HCT116 (cell line): ENCODE measurements at places on chromosomes 1 and 21.
A peak's percentile ranks its signal among the peaks of the same experiment; 100 is the strongest.

DNA sequence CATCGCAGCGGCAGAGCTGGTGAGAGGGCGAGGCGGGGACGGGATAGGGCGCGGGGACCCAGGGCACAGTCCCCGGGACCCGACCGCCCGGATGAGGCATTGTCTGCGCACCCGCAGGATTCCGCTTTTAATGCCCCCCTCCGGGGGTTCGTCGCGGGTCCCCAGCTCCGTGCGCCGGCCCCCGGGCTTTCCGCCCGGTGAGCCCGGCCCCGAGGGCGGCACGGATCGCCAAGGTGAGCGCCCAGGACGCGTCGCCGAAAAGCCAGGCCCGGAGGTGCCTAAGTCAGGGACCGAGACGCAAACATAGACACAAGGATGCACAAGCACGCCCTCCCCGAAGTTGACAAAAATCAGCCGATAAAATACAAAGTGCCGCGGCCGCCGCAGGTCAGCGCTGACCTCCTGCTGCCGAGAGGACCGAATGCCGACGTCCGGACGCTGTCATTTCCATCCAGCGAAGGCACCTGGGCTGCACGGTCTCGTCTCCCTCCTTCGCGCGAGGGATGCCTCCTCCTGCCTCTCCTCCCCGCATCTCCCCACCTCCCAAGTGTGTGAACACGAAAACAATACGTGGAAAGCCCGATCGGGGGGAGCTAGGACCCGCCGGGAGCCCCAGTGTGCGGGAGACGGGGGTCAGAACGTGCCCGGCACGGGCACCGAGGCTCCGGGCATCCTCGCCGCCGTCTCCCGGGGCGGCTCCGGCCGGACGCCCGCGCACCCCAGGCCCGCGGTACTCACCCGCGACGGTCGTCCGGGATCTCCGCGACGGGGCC, 101.1 kb upstream of the SOD1 start:
- no peaks in the 10 kb centered on the region for H3K36me3 ChIP-seq
- peak overlapping the region; percentile 66 for H3K27ac ChIP-seq
- peaks cover 56% of the 10 kb centered on the region for H3K4me1 ChIP-seq
- peak overlapping the region; percentile 63 for H3K4me3 ChIP-seq
- H3K27me3 ChIP-seq: no peaks in the 10 kb centered on the region

- no peaks in the 10 kb centered on the region for H3K4me1 ChIP-seq
- H3K4me3 ChIP-seq: no peak overlapping the region
- no peak for DNase-seq
- H3K27ac ChIP-seq: no peak overlapping the region
- no peaks in the 10 kb centered on the region for H3K36me3 ChIP-seq
Observed at GRCh38 chr1:224666913-224667312, 50.8 kb downstream of the CNIH3 start.

DNA sequence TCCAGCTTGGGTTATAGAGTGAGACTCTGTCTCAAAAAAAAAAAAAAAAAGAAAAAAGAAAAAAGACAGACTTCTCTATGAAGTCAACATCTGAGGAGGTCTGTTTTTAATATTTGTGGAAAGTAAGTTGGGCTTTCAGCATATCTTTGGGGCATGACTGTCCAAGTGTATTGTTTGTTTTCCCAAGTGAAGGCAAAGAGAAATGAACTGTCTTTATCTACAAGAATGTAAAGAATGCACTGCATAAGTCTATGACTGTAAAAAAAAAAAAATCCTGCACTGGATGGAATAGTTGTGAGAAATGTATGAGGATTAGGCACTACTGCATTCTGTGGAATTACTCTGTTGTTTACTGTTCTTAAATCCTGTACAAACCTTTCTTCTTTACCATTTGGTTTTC, 45.6 kb upstream of the TMEM61 start:
- no peaks in the 10 kb centered on the region for H3K27me3 ChIP-seq
- no peak for DNase-seq
- no peak overlapping the region for H3K4me3 ChIP-seq
- H3K36me3 ChIP-seq: no peaks in the 10 kb centered on the region

GRCh38 chr1:22309572-22309971, 142.1 kb upstream of the ZBTB40 start:
- no peak overlapping the region for H3K27ac ChIP-seq
- DNase-seq: no peak
- H3K27me3 ChIP-seq: peaks cover 9% of the 10 kb centered on the region; the same call in 1 of the 2 replicates

- H3K36me3 ChIP-seq: no peaks in the 10 kb centered on the region
- peaks cover 17% of the 10 kb centered on the region for H3K4me1 ChIP-seq
- no peak overlapping the region for H3K27ac ChIP-seq
- DNase-seq: no peak
- H3K4me3 ChIP-seq: no peak overlapping the region
- H3K27me3 ChIP-seq: no peaks in the 10 kb centered on the region
Observed at GRCh38 chr1:151832318-151832980, 847 bp upstream of the RORC start.

DNA sequence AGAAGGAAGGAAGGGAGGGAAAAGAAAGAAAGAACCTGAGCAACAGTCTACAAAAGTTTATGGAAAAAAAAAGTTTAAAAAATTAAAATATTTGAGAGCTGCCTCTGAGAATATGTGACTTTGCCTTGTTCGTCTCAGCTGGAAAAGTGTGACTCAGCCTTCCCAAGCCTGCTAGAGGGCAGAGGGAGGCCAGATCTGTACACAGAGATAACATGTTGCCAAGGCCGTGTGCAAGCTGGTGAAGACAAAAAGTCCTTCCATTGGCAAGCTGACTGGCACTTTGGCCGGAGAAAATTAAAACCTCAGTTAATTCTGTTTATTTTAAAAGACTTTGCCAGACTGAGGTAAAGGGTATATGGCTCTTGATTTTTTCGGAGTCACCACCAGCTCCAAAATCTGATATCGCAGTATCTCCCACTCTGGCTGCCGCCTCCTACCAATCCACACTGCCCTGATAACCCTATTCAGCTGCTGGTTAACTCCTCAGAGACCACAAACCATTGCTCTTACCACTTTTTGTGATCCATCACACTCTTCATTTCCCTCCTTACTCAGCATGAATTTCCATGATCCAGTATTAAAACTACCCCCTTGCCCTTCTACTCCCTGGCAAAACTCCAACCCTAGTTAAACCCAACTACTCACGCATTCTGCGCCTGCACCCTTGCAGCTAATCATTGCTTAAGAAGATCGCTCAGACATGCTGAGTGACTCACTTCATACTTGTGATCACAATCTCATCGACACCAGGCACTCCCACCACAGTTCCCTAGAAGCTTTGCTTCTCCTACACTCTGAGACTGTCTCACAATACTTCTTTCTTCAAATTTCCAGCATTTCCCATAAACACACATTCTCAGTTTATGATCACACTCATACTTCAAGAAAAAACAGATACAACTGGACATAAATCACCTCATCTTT, 5.7 kb upstream of the PPP1R15B start:
- H3K27ac ChIP-seq: peak overlapping the region; percentile 89
- peak; percentile 83 for DNase-seq
- no peaks in the 10 kb centered on the region for H3K27me3 ChIP-seq
- peak overlapping the region; percentile 48 for H3K4me3 ChIP-seq
- peaks cover 28% of the 10 kb centered on the region for H3K4me1 ChIP-seq
- no peaks in the 10 kb centered on the region for H3K36me3 ChIP-seq

GRCh38 chr1:41572224-41572623, 87.7 kb upstream of the EDN2 start:
- no peaks in the 10 kb centered on the region for H3K27me3 ChIP-seq
- no peak for DNase-seq
- H3K4me3 ChIP-seq: no peak overlapping the region
- no peak overlapping the region for H3K27ac ChIP-seq
- no peaks in the 10 kb centered on the region for H3K36me3 ChIP-seq

DNA sequence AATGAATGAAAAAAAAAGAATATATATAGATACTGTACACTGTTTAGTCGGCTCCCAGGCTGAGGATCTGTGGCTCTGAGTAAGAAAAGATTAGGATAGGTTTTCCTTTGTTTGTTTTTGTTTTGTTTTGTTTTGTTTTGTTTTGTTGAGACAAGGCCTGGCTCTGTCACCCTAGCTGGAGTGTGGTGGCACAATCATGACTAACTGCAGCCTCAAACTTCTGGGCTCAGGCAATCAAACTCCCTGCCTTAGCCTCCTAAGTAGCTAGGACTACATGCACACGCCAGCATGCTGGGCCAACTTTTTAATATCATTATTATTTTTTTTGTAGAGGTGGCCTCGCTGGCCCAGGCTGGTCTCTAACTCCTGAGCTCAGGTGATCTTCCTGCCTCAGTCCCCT, 87.9 kb upstream of the PTBP2 start:
- no peak for DNase-seq
- H3K4me3 ChIP-seq: no peak overlapping the region
- no peaks in the 10 kb centered on the region for H3K27me3 ChIP-seq
- no peaks in the 10 kb centered on the region for H3K36me3 ChIP-seq
- no peaks in the 10 kb centered on the region for H3K4me1 ChIP-seq

- H3K4me3 ChIP-seq: no peak overlapping the region
- H3K27ac ChIP-seq: no peak overlapping the region
- peaks cover 11% of the 10 kb centered on the region; the same call in 1 of the 2 replicates for H3K4me1 ChIP-seq
- H3K27me3 ChIP-seq: no peaks in the 10 kb centered on the region
Observed at GRCh38 chr1:61247881-61248752, 165.8 kb downstream of the NFIA start.

GRCh38 chr1:221663321-221663720, 78.6 kb downstream of the DUSP10 start:
- no peaks in the 10 kb centered on the region for H3K27me3 ChIP-seq
- H3K4me1 ChIP-seq: peaks cover 4% of the 10 kb centered on the region; the same call in 1 of the 2 replicates
- no peak overlapping the region for H3K27ac ChIP-seq
- H3K4me3 ChIP-seq: no peak overlapping the region
- no peak for DNase-seq
- no peaks in the 10 kb centered on the region for H3K36me3 ChIP-seq

GRCh38 chr1:170375082-170375723, 156.8 kb upstream of the GORAB start:
- H3K4me3 ChIP-seq: no peak overlapping the region
- H3K4me1 ChIP-seq: no peaks in the 10 kb centered on the region
- no peaks in the 10 kb centered on the region for H3K36me3 ChIP-seq
- DNase-seq: no peak
- H3K27ac ChIP-seq: no peak overlapping the region

DNA sequence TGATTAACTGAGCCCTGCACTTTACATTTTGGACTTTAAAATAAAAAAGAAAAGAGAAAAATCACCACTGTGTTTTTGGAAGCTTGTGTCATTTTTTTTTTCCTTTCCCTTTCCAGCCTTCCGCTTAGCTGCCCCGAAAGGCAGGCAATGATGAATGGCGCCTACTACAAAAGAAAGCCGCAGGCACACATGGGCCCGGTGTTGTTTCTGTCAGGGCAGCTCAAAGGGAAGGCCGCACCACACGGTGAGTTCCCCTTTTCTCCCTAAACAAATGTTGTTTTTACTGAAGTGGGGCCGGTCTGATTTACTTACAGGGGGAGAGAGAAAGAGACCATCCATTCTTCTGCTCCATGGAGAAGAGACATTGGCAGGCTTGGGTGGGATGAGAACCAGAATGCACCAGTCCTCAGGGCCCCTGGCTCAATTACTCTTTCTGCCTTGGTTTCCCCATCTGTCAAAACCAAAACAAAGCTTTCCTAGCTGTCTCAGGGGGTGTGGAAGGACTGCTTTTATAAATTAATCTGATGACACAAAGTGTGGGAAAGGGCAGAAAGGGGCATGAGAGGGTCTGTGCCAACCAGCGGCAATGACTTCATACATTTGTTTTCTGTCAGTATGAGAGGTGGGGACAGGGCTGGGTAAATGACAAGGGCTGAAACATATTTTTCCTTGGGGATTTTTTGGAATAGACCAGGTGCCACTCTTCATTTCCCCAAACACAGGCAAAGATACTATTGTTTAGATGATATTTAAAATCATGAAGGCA, 91.4 kb upstream of the PLXNA2 start:
- no peak overlapping the region for H3K27ac ChIP-seq
- no peaks in the 10 kb centered on the region for H3K4me1 ChIP-seq
- H3K27me3 ChIP-seq: 0 out of 2 replicates have a peak, but pooled peaks cover 15% of the 10 kb centered on the region
- no peak overlapping the region for H3K4me3 ChIP-seq
- no peaks in the 10 kb centered on the region for H3K36me3 ChIP-seq
- no peak for DNase-seq

GRCh38 chr1:26945728-26946127, 14.5 kb downstream of the KDF1 start:
- no peak for DNase-seq
- peaks cover 17% of the 10 kb centered on the region for H3K4me1 ChIP-seq
- H3K27ac ChIP-seq: no peak overlapping the region
- no peak overlapping the region for H3K4me3 ChIP-seq
- no peaks in the 10 kb centered on the region for H3K27me3 ChIP-seq
- peaks cover 44% of the 10 kb centered on the region; the same call in 1 of the 2 replicates for H3K36me3 ChIP-seq

DNA sequence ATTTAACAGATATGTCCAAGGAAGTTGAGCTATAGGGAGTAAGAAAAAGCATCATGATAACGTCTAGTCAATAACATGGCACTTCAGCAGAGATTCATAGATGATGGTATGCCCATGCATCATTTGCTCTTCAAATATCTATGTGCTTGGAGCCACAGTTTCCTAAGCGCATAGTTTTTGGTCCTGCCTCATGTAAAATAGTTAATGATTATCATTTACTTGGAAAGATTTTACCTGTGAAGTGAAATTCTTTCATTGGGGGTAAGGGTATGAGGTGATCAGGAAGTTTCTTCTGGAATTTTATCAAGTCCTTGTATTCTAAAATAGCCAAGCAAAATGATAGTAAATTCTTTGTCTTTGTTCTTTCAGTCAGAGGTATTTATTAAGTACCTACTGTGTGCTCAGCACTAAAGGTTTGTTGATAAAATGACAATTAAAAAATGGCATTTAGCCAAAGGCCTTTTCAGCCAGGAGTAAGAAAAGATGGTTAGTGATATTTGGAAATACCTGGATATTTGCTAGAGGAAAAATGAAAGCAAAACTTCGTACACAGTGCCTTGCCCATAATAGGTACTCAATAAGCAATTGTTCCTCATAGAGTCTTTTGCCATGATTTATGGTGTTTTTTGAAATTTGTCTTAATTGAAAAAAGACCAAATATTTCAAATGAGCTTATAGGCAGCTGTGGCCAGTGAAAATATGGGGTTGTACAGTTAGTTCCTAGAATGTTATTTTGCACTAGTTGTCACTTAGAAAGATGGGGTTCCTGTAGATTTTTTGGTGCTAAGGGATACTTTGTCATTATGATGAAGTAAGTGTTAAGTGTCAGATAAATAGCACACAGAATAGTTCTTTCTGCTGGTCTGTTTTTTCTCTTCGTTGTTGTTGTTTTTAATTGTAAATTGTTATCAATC, 13.1 kb downstream of the PDIK1L start:
- H3K27me3 ChIP-seq: no peaks in the 10 kb centered on the region
- peaks cover 13% of the 10 kb centered on the region for H3K4me1 ChIP-seq
- H3K36me3 ChIP-seq: no peaks in the 10 kb centered on the region
- H3K4me3 ChIP-seq: no peak overlapping the region
- no peak overlapping the region for H3K27ac ChIP-seq

- no peak for DNase-seq
- peaks cover 15% of the 10 kb centered on the region; the same call in 1 of the 2 replicates for H3K27me3 ChIP-seq
- no peaks in the 10 kb centered on the region for H3K36me3 ChIP-seq
- no peak overlapping the region for H3K27ac ChIP-seq
Observed at GRCh38 chr21:42117967-42118780, 47.1 kb downstream of the UMODL1 start.
